ENCODE measurements at places on chromosomes 5 and 9. TPM values are rescaled to one million over a fixed set of nuclear protein-coding genes. Genes with fewer than 3 reads are reported as not detected.

- no peak for DNase-seq
These were observed 214.5 kb downstream of the ATP10B start for GRCh38 chr5:160637357-160638090.

DNA sequence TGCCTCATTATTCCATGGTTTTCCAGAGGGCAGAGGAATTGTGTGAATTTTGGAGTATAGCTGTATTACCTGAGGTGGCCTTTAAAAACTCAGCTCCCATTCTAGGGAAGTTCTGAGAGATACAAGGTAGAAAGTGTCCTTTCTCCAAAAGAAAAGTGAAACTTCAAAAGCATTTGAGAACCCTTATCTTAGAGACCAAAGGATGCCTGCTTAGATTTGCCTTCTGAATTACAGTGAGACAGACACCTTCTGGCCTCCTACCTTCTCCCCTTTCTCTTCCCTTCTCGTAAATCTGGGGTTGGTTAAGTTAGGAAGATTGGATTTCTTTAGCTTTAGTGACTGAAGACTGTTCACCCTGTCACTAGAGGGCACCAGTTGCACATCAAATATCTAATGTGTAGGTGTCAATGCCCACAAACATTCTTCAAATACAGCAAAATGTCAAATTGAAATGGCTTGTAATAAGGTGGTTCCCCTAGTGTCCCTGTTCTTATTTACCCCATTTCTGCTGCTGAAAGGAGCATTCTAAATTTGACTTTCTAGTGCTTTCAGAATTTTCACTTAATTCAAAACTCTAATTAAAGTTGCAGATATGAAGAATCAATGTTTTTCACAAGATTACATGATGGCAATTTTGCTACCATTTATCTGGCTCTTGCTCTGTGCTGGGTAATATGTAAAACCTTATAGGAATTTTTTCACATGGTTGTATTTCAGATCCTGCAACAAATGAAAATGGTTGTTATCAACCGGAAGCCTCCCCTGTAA lies 46.7 kb downstream of the PRRC1 start:
- DNase-seq: no peak

The KCNV2 gene
- polyA plus RNA-seq: not detected

The ATOSB gene
- 14.0 TPM for polyA plus RNA-seq

The TMEM174 gene
- not detected for polyA plus RNA-seq

DNA sequence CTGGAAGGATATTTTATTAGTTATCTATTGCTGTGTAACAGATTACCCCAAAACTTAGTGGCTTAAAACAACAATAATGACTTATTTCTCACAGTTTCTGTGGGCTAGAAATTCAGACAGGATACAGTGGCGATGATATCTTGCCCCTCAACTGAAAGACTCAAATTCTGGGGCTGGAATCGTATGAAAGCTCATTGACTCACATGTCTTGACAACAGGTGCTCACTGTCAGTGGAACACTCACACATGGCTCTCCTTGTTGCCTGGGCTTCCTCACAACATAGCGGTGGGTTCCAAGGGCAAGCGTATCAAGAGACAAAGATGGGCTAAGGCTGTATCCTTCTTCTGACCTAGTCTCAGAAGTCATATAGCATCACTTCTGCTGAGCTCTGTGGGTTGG lies 3.7 kb upstream of the GNPDA1 start:
- DNase-seq: no peak

- DNase-seq: no peak
These were observed at the start of gene LVRN for GRCh38 chr5:115962239-115962564. Gene LVRN, plus strand, starts transcription at chr5:115962475. Its CDS starts 143 bp downstream, at chr5:115962618.

The RELL2 gene
- 1.5 TPM for polyA plus RNA-seq

- DNase-seq: no peak
These were observed 141.1 kb upstream of the SLC12A2 start for GRCh38 chr5:127942246-127943060.

The ADAMTSL2 gene
- 37.3 TPM for polyA plus RNA-seq

GRCh38 chr9:132994410-132995120 lies 16.1 kb downstream of the GFI1B start:
- DNase-seq: no peak

The LHX3 gene
- not detected for polyA plus RNA-seq

The TRMO gene
- polyA plus RNA-seq: 5.3 TPM

- DNase-seq: no peak
These were observed 49.0 kb downstream of the ZNF462 start for GRCh38 chr9:106911951-106912350.

GRCh38 chr9:125515983-125516940 lies 190.7 kb downstream of the MAPKAP1 start:
- no peak for DNase-seq

- no peak for DNase-seq
These were observed 33.9 kb downstream of the MRPS30 start for GRCh38 chr5:44842496-44843282.

- DNase-seq: peak; percentile 28
These were observed 41.7 kb upstream of the TMEM250 start for GRCh38 chr9:136160381-136160841.

GRCh38 chr9:122991370-122991830 lies 42.1 kb upstream of the GPR21 start:
- peak; percentile 21 for DNase-seq

The PTGER4 gene
- polyA plus RNA-seq: 1.9 TPM

The SLC23A1 gene
- 0.18 TPM for polyA plus RNA-seq

DNA sequence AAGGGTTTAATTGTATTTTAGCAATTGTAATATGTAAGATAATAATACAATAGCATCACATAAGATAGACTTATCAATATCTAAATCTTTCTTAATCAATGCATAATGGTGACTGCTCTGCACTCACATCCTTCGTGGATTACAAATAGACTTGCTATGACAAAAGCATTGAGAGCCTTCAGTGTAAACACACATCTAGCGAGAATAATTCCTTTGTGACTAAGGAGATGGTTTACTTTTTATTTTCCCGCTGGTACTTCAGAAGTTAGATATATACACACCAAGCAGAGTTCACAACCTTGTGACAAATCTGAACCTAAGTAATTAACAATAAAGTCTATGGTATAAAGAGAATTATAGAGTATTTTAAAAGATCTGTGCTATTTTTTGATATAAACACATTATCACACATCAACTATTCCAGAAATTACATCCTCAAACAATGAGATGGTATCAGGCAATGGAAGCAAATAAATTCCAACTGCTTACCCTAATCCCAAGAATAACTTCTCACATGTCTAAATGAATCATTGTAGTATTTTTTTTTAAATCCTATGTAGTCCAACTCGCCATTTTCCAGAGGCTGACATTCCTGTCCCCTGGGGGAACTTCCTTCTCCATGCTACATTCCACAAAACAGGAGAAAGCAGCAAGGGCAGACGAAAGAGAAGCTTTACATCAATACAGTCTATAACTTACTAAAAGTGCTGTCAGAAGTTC lies 51.2 kb downstream of the MAPKAP1 start:
- DNase-seq: no peak

DNA sequence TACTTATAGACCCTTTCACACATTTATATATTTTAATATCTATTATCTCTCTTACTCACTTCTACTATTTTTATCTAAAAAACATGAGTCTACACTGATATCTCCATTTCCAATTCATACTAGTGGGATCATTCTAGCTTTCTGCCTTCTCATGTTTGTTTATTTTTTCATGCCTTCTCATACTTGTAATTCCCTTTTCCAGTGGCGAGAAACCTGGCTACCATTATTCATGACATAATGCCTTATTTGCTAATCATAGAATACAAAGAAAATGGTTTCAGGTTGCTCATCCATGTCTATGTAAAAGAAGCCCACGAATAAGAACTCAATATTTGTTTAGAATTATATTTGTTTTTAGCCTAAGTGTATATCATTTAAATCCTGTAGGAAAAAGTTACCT lies 232.7 kb upstream of the ACTBL2 start:
- DNase-seq: no peak

- peak; percentile 11 for DNase-seq
These were observed 5.9 kb downstream of the LPCAT1 start for GRCh38 chr5:1517838-1518237.

The IL31RA gene
- polyA plus RNA-seq: not detected

The PSD2 gene
- 0.02 TPM for polyA plus RNA-seq

The TAF1L gene
- polyA plus RNA-seq: not detected

DNA sequence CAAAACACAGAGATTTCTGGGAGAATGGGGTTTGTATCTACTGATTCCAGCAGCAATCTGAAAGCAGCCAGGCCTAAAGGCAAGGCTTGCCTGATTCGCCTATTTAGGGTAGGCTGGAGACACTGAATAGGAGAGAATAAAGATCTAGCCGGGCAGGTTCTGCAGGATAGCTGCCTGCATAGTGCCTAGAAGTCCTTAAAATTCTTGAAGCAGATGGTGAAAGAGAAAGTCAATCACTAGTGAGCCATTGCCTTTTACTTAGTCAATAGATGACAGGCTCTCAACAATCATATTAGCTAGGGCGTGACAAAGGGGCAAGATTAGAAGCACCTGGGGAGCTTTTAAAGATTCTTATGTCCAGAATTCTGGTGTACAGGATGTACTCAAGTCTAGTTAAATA lies 522.7 kb downstream of the HTR1A start:
- no peak for DNase-seq

GRCh38 chr5:54719384-54720283 lies 202.1 kb downstream of the SNX18 start:
- peak; percentile 81 for DNase-seq

DNA sequence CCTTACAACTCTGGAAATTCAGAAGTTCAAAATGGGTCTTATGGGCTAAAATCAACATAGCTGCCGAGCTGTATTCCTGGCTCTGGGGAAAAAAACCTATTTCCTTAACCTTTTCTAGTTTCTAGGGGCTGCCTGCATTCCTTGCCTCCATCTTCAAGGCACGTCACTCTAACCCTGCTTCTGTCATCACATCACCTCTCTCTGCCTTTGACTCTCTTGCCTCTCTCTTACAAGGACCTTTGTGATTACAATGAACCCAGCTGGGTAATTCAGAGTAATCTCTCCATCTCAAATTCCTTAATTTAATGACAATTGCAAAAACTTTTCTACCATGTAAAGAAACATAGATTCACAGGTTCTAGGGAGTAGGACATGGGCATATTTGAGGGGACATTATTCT lies 103.1 kb upstream of the SMC2 start:
- no peak for DNase-seq

- no peak for DNase-seq
These were observed 331.5 kb downstream of the SLIT3 start for GRCh38 chr5:168969326-168969886.

GRCh38 chr9:127721391-127721821 lies 5.5 kb downstream of the TTC16 start:
- DNase-seq: no peak

The MLANA gene
- polyA plus RNA-seq: not detected

DNA sequence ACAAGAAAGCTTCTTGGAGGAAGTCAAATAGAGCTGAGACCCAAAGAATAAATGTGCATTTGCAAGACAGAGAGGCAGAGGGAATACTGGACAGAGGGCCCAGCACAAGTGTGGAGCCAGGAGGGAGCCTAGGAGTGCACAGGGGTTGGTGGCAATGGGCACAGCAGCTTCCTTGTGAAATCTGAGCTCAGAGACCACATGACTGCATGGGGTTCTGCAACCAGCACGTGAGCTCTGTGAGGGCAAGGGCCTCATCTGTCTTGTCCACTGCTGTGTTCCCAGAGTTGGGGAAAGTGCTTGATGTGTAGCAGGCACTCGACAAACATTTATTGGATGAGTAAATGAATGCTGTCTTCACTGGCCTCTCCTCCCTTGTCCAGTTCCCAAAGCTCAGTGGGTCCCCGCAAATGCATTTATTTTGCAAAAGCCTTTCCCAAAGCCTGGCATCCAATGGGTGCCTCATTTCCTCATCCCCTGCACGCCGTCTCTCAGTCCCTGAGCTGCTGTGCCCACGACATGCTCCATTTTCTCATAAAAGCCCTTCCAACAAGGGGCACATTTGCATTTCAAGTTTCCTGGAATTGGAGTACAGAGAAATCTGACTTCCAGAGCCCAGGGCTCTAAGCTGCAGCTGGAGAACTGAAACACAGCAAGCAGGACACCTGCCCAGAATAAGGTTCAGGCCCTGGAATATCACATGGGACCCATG lies 58.5 kb downstream of the KCNIP1 start:
- DNase-seq: no peak

The CCNI2 gene
- 0.14 TPM for polyA plus RNA-seq

The ADGRD2 gene
- 0.05 TPM for polyA plus RNA-seq

DNA sequence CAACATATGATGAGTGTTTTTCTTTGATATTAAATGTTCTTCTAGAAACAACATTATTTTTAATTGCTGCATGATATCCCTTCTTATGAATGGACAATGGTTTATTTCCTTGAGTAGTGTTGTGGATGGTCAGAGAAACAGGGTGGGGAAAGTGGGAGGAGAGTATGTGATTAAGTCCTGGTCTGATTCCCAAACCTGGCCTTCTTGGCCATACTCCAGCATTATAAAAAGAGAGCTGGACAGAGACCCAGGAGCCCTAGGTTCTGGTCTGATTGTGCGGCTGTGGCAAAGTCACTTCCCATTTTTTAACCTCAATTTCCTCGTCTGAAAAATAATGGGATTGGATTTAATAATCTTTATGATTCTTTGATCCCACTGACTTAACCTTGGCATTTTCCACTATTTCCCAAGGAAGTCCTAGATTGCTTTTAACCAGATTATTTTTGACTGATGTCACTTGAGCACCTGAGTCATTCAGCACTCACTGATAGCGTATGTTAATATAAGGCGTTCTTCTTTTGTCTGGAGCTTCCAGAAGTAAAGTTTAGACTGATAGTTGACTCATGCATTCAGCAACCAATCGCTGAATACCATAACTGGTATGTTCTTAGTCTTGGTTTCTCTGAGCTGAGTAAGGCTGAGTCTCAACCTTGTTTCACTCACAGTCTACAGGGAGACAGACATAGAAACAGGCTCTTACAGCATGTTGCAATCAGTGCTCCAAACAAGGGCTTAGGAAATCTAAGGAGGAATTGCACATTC lies 26.2 kb downstream of the OSMR start:
- DNase-seq: no peak

DNA sequence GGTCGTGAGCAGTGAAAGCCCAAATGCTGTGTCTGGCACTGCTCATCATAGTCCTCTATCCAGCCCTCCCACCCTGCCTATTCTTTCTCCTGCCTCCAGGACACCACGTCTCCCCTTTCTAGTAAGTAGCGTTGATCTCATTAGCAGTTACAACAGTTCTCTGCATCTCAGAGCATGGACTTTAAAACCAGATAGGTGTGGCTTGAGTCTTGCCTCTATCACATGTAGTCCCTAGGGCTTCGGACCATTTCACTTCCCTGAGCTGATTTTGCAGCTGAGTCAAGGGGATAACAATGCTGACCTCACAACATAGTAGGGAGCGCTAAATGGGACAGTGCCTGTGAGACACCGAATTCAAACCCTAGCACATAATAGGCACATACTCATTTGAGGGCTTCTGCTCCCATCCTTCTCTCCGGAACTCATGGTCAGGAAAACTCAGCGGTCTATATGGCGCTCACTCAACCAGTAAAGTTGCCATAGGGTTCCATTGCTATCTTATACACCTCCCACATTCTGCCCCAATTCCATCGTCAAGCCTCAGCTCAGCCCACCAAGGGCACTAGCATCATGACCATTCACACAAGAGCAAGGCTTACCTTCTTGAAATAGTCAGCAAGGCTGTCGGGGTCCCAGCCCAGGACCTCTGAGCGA lies 515 bp downstream of the LCP2 start:
- no peak for DNase-seq

- no peak for DNase-seq
These were observed 32.5 kb downstream of the CSF1R start for GRCh38 chr5:150053713-150054392.

- DNase-seq: peak; percentile 92
These were observed 35.6 kb downstream of the DAB2IP start for GRCh38 chr9:121686930-121687541.

The PHF19 gene
- polyA plus RNA-seq: 16.2 TPM
